ENCODE measurements at places on chromosomes 5 and 9.

DNA sequence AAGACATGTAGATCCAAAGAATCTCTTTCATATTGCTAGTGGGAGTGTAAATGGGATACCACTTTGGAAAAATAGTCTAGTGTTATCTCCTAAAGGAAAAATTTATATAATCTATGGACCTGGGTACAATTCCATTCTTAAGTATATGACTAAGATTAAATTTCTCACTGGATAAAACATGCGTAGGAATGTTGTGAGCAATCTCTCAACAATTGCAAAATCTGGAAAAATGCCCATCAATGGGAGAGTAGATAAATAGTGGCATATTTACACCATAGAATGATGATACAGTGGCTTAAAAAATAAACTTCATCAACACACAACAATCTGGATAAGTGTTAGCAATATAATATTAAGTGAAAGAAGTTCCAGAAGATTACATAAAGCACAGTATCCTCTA is 469.5 kb downstream of the MAN2A1 start:
- DNase-seq = no peak

- DNase-seq = no peak
Measured at GRCh38 chr9:109481856-109482255, 16.3 kb downstream of the PTPN3 start.

DNA sequence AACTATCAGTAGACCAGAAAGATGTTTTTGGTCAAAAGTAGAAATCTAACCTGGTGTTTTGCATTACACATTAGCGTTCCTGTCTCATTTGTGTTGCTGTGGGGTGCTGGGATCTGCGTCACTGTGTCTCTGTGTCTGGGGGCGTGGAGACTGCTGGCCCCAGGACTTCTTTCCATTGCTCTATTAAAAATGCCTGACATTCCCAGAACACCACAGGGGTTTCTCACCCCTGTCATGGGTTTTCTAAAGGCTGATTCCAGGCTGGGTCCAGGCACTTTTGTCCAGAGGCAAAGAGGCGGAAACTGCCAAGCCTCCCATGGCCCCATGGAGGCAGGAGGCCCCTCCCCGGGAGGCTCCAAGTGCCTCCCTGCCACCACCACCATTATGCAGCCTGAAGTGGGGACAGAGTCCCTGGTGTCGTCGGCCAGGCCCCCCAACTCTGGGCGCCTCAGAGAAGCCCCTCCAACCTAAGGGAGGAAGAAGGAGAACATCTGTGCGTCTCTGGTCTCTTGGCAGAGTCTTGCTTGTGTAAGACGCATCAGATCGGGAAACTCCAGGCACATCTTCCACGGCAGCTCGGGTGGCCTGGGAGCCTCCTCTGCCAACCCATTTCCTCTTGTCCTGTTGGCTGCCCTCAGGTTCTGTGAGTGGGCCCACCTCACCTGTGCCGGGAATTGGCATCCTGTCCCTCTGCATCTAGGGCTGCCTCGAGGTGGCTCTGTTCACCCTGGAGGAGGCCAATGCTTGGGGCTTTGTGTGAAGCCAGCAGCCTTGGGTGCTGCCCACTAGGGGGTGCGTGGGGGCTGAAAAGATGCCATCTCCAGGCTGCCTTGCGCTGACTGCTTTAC is 13.8 kb upstream of the PLEKHG4B start:
- peak; percentile 75 for DNase-seq

- DNase-seq = no peak
Measured at GRCh38 chr9:113395000-113395861, 5.9 kb downstream of the ALAD start.

- peak; percentile 15 for DNase-seq
Measured at GRCh38 chr9:136696502-136696901, 9.2 kb upstream of the AGPAT2 start.

GRCh38 chr9:121699571-121700164 is 48.2 kb downstream of the DAB2IP start:
- DNase-seq = peak; percentile 18

DNA sequence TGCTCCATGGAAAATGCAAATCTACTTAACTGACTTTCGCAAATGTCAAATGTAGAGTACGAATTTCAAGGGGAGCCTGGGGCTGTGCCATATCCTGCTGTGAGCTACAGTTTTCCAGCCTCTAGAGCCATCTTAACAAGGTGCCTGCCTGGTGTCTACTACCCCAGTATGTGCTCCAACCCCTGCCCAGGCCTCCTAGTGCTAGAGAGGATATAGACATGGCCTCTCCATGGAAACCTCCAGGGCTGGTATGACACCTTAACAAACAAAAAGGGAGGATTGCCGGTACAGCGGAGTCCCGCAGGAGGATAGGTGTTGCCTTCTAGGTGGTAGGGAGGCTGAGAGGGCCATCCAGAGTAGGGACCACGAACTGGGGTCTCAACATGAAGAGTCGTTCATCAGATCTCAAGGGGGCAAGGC is 13.6 kb upstream of the IL3 start:
- no peak for DNase-seq

- no peak for DNase-seq
Measured at GRCh38 chr5:3856036-3856435, 260.4 kb downstream of the IRX1 start.

GRCh38 chr5:88825584-88826315 is 57.2 kb downstream of the MEF2C start:
- peak; percentile 45 for DNase-seq

GRCh38 chr5:172713113-172713808 is 57.7 kb downstream of the DUSP1 start:
- peak; percentile 59 for DNase-seq

GRCh38 chr9:136886610-136887597 is 588 bp downstream of the TRAF2 start:
- DNase-seq = peak; percentile 44

- DNase-seq = peak; percentile 68
Measured at GRCh38 chr9:76987594-76988200, 31.8 kb upstream of the FOXB2 start.

- no peak for DNase-seq
Measured at GRCh38 chr5:68305223-68305870, 89.8 kb downstream of the PIK3R1 start.

GRCh38 chr5:175686396-175686795 is 28.5 kb downstream of the HRH2 start:
- no peak for DNase-seq

DNA sequence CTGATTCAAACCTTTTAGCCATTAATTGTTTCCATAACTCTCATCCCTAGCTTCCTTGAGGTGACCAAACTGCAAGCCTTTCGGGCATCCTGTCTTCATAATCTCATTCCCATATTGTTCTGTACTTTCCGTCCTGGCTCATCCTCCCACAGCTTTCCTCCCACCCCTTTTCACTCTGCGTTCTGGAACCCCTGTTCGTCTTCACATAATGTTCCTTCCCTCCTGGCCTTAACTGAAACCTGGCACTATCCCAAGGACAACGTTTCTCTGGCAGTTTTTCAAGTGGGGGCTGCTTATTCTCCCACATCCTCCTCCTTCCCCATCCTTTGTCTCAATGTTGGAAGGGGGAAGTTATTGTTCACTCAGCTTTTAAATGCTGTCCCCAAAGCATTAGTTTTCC is 1.5 kb downstream of the ZNF189 start:
- no peak for DNase-seq

DNA sequence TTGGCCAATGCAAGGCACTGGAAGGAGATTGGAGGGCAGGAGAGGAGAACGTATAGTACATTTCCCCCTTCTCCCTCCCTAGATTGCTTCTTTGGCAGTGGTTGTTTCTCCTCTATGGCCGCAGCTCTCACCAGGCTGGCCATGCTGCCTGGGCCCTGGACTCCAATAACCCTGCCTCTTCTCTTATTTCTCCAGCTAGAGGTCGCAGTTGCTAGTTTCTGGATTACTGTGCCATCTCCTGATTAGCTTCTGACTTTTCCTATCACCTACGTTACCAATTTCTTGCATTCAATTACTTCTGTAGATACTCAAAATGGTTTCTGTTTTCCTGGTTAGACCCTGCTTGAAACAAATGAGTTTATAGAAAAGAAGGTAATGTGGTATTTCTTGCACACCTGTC is 2.4 kb upstream of the MACIR start:
- DNase-seq = no peak

DNA sequence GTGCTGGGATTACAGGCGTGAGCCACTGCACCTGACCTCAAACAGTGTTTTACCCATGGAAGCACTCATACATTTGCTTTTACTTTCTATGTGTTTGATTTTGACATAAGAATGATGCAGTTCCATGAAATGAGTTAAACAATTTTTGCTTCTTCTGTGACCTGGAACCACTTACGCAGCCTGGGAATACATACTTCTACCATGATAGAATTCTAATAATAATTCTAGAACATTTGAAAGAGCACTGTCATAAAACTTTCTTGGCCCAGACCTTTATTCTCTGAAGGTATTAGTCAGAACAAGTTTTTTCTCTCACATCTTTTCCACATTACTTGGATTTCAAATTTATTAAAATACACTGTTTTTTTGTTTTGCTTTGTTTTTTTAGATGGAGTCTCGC is 25.3 kb upstream of the COL5A1 start:
- DNase-seq = no peak

DNA sequence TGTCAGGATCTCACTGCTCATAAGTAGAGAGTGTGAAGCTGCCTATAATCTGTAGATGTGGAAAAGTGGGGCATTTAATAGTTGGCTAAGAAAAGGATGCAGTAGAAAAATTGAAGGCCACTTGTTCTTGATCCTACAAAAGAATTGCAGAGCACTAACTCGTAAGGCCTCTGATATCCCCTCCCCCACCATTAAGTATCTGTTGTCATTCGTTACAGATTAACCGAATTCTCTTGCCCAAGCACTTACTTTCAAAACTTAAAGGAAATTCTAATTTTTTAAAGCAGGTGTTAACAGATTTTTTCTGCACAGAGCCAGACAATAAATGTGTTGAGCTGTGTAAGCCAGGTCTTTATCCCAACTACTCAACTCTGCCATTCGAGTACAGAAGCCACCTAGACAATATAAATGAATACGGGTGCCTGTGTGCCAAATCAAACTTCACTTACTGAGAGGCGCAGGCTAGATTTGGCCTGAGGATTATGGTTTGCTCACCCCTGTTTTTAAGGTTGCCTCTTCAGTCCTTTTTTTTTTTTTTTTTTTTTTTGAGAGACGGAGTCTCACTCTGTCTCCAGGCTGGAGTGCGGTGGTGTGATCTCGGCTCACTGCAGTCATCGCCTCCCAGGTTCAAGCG is 234.8 kb downstream of the RFK start:
- no peak for DNase-seq

GRCh38 chr5:107272954-107273353 is 397.8 kb downstream of the EFNA5 start:
- DNase-seq = no peak

DNA sequence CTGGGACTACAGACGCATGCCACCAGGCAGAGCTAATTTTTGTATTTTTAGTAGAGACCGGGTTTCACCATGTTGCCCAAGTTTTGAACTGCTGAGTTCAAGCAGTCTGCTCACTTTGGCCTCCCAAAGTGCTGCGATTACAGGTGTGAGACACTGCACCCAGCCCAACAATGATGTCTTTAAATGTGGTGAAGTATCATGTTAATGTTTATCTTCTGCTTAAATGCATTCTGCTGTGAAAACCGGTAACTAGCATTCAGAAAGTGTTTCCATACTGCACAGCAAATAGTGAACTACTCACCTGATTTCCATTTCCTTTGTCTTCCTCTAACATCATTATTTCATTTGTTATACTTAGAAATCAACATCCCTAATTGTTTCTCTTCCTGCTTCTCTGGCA is 264.0 kb upstream of the ITGA1 start:
- DNase-seq = no peak

GRCh38 chr9:14868772-14869583 is 41.2 kb downstream of the FREM1 start:
- DNase-seq = no peak

DNA sequence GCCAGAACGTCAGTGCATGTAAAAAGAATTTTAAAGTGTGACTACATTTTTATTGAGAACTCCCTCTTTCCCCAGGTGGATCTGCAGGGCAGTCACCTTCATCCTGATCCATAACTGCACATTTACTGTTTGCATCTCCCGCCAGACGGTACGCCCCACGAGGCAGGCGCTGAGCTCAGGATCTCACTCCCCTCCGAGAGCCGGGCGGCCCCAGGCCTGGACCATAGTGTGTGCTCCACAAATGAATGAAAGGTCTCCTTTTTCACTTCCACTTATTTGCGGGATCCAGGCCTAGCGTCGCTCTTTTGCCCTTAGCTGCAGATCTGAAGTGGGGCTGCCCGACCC is 378 bp downstream of the DROSHA start:
- peak; percentile 58 for DNase-seq

DNA sequence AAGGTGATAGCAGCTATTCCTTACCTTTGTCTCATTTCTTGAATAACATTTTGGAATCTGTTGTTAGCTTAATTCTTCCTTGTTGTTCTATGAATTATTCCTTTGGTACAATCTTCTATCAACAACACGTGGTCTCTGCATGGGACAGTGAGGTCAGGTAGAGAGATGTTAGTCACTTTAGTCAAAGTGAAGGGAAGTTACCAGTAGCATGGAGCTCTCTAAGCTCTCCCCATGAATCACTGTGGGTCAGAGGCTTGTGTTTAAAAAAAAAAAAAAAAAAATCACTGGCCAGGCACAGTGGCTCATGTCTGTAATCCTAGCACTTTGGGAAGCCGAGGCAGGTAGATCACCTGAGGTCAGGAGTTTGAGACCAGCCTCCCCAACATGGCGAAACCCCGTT is 116.0 kb downstream of the GOLPH3 start:
- DNase-seq = no peak

DNA sequence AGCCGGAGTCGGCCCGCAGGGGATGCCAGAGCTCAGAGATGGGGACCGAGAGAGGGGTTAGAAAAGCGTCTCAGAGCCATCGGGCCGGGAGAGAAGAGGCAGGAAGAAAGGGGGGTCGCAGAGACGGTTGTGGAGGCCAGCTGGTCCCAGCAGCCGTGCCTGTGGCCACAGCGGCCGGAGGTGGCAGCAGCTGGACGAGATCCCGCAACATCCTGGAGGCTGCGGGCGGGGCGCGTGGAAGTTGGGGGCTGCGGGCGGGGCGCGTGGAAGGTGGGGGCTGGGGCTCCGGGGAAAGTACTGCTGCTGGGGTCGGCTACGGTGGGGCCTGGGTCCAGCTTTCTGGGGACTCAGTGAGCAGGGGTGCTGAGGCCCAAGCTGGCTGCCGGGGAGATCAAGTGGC is 34.4 kb upstream of the EGFL7 start:
- peak; percentile 49 for DNase-seq

GRCh38 chr9:25935188-25935587 is 256.9 kb upstream of the TUSC1 start:
- DNase-seq = no peak

- DNase-seq = peak; percentile 40
Measured at GRCh38 chr9:129208207-129209032, 30.4 kb upstream of the IER5L start.

Measured in hematopoietic multipotent progenitor cell treated with erythropoietin and hydrocortisone succinate and interleukin-3 and kit ligand, for 4 days (in vitro differentiated cells).